ENCODE measurements at places on chromosomes 12 and 14.

- no peak for ATAC-seq
These were observed 287.8 kb downstream of the BCL11B start for GRCh38 chr14:98984027-98984718.

DNA sequence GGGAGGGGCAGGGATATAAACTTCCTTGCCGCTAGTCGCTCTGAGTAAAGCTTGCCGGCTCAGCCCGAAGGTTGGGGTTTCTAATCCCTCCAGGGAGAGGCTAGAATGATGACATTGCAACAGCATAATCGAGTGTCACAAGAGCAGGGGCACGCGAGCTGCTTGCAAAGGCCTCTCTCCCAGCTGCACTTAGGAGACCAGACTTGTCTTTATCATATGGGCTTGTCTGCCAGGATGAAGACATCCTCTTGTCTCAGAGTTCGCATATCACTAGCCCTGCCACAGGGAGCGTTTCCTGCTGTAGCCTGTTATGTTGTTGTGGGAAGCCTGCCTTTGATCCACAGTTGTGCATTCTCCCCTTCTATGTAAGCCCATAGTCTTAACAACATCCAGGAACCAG lies 180.0 kb downstream of the ESR2 start:
- peak; percentile 54 for ATAC-seq

DNA sequence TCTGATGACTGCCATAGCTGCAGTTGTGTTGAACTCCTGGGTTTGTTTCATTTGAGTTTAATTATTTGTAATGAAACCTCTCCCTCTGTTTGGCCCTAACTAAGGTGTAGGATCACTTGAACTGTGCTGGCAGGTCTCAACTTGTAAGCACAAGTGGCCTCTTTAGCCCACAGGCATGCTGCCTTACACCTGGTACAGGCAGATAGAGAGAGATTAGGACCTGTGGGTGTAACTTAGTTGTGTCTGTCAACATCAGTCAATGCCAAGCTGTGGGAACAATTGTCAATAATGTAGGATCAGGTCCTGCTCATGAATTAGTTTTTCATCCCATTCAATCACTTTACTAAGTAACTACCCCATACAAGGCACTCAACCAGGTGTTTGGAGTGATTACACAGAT lies 263.0 kb upstream of the G2E3 start:
- no peak for ATAC-seq

DNA sequence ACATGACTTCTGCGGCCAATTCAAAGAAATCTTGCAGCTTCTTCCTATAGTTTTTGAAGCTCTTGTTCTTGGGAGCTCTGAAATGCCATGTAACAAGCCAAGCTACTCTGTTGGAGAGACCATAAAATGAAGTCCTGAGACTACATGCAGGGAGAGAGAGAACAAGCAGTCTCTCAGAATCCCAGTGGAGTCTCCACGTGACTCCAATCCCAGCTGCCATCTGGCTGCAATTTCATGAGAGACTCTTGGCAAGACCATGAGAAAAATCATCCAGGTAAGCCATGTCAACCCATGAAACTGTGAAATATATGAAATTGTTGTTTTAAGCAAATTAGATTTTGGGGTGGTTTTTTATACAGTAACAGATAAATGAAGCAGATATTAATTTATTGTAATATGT lies 54.4 kb downstream of the KLRG1 start:
- ATAC-seq: no peak

- no peak for ATAC-seq
These were observed 24.3 kb downstream of the UBR7 start for GRCh38 chr14:93231129-93231979.

DNA sequence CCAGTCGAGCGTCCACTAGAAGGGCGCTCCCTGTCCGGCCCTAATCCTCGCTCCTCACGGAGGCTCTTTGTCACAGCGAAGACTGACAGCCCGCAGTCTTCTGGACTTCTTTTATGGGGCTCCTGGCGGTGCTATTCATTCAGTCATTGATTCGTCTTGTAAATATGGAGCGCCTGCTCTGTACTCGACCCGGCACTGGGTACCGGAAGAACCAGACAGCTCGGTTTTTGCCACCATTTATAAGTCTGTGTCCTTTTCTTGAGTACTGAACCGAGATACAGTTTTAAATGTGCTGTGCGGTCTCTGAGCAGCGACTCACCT lies 570 bp downstream of the DMAC2L start:
- peak; percentile 13 for ATAC-seq

GRCh38 chr12:130765186-130765659 lies 49.1 kb upstream of the RIMBP2 start:
- ATAC-seq: no peak

- peak; percentile 95 for ATAC-seq
These were observed 37.6 kb downstream of the PACS2 start for GRCh38 chr14:105351920-105352851.

DNA sequence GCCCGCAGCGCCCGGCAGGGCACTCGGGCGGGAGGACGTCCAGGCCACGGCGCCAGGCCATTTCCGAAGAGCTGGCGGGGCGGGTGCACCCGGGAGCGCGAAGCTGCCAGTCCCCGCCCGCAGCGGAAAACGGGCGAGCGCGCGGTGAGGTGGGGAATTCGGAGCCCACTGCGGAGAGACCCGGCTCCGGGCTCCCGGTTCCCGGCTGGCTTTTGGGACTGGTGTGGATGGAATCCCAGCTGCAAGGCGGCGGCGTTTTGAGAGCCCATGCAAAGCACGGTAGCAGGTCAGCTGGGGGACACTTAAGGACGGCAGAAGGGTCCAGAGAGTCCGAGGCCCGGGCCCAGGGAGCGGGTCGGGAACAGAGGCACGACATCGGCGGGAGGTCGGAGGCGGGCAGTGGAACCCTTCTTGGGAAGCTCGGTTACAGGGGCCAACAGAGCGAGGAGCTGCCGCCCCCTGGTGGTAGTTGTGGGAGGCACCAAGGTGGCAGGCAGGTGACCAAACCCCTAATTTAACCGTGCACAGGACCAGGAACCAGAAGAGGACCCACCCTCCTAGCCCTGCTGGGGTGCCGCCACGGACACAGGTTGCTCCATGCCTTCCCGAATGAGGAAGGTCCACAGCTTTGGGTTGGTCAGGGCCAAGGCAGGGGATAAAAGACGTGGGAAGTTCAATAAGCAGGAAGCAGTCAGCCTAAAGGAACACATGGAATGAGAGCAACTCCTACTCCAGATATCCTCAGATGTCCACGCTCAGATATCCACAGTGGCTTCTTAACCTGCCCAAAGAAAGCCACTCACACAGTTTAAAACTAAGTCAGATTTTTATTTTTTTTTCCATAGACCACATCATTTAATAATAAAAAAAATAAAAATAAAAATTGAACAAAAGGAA lies 685 bp upstream of the CDH24 start:
- peak; percentile 78 for ATAC-seq

DNA sequence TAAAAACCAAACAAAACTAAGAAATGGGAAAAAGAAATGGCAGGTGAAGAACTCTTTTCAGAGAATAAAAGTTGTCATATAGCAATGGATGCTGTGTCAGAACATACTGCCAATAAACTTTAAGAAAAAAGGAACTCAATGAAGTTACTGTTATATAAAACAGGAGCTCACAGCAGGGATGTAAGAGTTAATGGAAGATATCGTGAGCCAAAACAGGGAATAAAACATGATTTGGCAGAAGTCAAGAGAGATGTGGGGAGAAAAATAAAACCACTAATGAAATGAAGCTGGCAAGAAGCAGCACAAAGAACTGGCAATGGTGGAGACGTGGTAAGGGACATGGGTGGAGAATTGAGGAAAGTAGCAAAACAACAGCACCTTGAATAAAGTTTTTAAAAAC lies 61.0 kb downstream of the TAOK3 start:
- no peak for ATAC-seq

DNA sequence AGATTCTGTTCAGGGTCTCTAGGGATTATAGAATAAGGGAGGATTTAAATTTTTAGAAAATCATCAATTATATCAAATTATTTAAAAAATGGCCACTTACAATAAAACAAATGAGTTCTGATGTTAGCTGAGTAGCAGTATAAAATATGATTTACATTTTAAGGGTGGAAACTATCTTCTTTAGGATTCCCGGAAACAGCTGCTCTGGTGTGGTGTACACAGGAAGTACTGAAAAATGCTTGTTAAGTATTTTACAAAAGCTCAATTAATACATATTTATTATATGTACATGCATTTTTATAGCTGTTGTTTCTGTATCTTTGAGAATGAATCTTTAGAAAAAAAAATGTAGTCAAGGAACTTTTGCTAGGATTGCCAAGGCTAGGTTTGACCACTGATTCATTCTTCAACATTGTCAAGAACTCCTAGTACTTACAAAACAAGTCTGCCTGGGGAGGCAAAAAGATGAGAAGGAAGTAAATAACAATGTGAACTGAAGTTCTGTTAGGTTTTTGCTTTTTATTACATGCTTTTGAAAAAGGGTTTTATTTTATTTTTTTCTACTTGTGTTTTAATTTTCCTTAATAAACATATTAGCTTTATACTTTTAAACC lies 48.0 kb downstream of the ARF6 start:
- no peak for ATAC-seq

DNA sequence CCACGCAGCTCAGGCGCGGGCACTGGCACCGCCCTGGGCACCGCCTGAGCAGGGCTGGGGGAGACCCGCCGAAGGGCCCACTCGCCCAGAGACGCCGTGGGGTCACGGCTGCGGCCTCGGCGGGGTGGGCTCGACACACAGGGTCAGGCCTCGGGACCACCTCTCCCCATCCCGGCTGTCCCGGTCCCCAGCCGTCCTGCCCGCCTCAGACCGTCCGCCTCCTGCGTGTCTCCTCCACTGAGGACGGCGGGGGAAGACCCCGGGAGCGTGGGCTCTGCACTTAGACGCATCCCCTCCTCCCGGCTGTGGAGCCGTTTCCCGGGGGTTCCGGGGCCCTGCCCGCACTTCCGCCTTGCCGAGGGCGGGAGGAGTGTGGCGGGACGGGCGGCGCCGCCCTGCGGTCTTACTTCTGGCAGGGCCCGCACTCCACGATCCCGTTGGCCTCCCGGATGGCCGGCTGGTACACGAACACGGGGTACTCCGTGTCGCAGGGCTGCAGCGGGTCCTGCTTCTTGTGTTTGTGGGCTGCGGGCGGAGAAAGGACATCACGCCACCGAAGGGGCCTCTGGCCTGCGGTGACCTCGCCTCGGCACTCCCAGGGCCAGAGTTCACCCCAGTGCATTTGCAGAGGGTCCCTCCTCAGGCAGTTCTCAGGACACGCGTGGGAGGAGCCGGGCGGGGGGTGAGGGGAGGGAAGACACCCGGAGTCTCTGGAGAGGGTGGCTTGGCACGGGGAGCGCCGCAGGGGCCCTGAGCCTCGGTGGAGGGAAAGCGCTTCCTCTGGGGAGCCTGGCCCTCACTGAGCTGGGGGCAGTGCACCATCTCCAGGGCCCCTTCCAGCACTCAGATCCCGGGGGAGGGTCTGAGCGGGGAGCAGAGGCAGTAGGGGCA lies 23.1 kb upstream of the LRTM2 start:
- ATAC-seq: no peak

DNA sequence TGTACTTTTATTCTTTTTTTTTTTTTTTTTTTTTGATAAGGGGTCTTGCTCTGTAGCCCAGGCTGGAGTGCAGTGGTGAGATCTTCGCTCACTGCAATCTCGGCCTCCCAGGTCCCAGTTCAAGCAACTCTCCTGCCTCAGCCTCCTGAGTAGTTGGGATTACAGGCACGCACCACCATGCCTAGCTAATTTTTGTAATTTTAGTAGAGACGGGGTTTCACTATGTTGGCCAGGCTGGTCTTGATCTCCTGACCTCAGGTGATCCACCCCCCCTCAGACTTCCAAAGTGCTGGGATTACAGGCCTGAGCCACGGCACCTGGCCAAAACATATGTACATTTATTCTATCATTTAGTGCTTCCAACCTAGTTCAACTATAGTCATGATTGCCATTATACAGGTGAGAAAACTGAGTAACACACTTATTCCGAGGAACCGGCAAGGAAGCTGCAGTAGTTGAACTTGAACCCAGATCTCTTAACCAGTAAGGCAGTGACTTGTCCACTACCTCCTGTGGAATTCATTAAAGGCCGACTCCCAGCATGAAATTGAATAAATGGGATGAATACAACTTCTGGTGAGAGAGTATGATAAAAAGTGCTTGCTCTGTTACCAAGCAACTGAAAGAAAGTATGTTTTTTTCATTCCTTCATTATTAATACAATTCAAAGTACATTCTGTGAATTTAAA lies 755 bp upstream of the ATF7IP start:
- ATAC-seq: peak; percentile 32

DNA sequence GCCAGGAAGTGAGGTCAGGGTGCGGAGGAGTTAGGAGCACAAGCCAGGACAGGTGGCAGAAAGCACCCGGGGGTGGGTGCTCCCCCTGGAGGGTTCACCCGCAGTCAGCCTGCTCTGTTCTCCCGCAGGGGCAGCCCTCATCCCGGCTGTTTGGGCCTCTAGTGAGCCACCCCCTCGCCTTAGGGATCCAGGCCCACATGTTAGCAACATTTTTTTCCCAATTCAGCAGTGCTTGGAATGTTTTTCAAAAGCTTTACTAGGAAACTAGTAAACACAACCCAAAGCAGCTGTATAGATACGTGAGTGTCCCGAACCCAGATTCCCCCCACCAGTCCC lies 28.5 kb upstream of the NXPH4 start:
- ATAC-seq: no peak

DNA sequence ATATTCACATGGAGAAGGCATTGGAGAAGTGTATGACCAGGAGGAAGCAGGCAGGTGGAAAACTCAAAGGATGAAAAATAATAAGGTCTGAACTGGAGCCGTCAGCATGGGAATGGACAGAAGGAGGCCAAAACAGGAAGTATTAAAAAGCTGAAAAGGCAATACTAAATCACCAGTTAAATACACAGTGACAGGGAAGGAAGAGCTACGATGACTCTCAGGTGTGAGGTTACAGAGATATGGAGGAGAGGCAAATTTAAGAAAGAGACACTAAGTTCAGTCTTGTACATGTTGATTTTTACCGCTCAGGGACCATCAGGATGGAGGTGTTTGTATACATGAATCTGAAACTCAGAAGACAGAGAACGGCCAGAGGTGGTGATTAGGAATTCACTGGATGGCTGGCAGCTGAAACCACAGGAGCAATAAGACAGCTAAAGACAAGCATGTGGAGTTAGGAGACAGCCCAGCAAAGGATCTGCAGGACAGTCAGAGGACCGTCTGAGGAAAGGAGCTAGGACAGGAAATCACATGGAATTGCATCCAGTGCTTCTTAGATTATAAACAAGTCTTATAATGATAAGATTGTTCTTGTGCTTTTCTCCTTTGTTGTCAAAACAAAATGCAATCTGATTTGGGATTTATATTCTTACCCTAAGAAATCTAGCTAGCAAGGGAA lies 33.9 kb upstream of the CDKN3 start:
- no peak for ATAC-seq

DNA sequence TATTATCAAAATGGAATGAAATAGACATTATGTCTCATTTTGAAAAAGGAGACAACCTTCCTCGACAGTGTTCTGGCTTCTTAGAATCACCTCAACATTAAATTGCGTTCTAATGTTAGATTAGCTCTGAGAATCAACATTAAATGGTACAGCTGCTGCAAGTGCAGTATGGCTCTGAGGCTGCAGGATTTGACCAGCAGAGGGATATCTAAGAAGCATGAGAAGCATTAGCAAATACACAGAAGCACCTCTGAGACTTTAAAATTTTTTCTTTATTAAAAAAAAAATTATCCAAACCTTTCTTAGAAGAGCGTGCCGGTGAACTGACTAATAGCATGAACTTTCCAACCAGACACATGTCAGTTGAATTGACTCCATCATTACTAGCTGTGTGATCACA lies 253.4 kb upstream of the LRIG3 start:
- no peak for ATAC-seq

GRCh38 chr12:132766380-132767085 lies 4.9 kb upstream of the ANKLE2 start:
- no peak for ATAC-seq

GRCh38 chr14:105930572-105930971 lies 404.2 kb downstream of the TMEM121 start:
- no peak for ATAC-seq

GRCh38 chr14:75090353-75090752 lies 20.9 kb downstream of the ZC2HC1C start:
- ATAC-seq: no peak
